Putamen (tissue), 1 donor: ENCODE measurements at places on chromosomes 3 and 15.

GRCh38 chr3:122945230-122945629 lies 82.3 kb downstream of the SEMA5B start:
- DNase-seq, result no peak

- DNase-seq, result no peak
These were observed 20.9 kb downstream of the PDE8A start for GRCh38 chr15:85002517-85002916.

DNA sequence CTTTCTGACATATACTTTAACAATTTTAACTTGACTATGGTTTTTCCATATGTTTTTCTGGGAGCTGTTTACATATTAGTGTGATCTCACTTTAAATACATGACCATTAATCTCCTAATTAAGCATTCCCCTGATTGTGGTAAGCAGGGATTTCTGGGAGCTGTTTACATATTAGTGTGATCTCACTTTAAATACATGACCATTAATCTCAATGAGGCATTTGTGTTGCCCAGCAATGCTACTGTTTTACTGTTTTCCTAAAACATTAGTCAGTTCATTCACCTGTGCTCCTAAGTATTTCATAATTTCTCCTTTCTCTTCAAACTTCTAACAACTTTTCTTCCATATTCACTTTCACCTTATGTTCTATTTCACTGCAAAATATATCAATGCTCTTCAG lies 3.6 kb upstream of the GRAMD1C start:
- no peak for DNase-seq

- no peak for DNase-seq
These were observed 549.6 kb downstream of the ZIC1 start for GRCh38 chr3:147958754-147959153.
